ENCODE measurements at places on chromosomes 7 and 10. TPM values are rescaled to one million over a fixed set of nuclear protein-coding genes. Genes with fewer than 3 reads are reported as not detected.

Gene PHKG1
- total RNA-seq = 0.10 TPM

Gene UPK3BL2
- 9.7 TPM for total RNA-seq

Gene CASP2
- total RNA-seq = 19.7 TPM

Gene TFPI2
- total RNA-seq = 152 TPM

Gene PDE6C
- total RNA-seq = not detected

Gene GRID2IP
- not detected for total RNA-seq

Gene NKX1-2
- not detected for total RNA-seq

Gene GRM3
- total RNA-seq = not detected

Gene LRIT2
- total RNA-seq = not detected

- DNase-seq = no peak
Measured at GRCh38 chr7:158596309-158596708, 8.7 kb upstream of the PTPRN2 start.

DNA sequence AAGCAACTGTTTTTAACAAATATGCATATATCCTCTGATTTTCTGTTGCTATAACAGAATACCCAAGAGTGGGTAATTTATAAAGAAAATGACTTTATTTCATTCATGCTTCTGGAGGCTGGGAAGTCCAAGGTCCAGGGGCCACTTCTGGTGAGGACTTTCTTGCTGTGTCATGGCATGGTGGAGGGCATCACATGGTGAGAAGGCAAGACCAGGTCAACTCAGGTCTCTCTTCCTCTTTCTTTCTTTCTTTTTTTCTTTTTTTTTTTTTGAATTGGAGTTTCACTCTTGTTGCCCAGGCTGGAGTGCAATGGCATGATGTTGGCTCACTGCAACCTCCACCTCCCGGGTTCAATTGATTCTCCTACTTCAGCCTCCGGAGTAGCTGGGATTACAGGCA, 303.0 kb upstream of the C7orf33 start:
- DNase-seq = no peak

- DNase-seq = no peak
Measured at GRCh38 chr10:29386342-29386999, 97.6 kb downstream of the LYZL1 start.

- no peak for DNase-seq
Measured at GRCh38 chr10:87598700-87599099, 61.0 kb upstream of the PAPSS2 start.

DNA sequence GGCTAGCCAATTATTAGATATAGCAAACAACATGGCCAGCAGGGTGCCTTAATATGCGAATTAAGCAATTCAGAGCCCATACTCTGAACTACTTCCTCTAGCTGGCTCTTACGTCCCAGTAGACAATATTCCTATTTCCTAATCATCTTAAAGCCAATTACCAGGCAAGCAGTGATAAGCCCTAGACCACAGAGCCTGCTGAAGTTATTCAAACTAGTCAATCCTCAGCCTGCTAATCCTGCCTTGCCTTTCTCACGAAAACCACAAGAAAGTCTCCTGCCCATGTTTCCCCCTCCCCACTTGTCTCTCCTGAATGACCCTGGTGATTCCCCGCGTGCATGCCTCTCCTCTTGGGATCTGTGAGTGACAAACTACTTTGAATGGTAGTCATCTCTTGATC, 86.8 kb upstream of the CACNA2D1 start:
- DNase-seq = no peak

DNA sequence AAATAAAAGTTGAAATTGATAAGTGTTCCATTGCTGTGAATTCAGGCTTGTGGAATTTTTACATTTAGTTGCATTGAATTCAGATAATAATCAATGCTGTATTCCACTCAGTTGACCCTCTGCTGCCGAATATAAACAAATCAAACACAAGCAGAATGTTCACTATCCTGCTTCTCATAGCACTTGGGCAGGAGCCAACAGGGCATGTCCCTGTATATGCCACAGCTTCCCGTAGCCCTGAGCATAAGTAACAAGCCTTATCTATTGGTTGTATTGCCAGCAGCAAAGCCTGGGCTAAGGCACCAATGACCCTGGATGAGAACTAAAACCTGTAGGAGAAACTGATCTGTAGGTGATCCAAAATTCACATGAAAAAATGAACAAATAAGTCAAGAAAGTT, 145.9 kb downstream of the ARHGAP12 start:
- DNase-seq = no peak

GRCh38 chr10:85262992-85263391, 934.6 kb downstream of the CCSER2 start:
- no peak for DNase-seq

DNA sequence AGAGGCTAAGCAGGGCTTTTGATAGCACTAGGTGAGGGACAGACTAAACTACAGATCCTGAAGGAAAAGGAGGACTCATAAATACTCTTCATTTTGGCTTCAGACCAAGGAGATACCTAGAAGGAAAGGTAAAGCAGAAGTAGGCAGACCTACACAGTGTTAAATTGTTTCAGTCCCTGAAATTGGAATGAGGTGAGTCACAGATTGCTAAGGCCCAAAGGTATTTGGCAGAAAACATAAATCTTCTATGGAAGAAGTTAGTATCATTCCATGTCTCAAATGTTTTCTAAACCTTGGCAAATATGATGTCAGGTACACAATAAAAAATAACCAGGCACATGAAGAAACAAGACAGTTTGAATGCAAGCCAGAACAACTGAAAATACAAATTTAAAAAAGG, 30.0 kb downstream of the MTERF1 start:
- DNase-seq = no peak

DNA sequence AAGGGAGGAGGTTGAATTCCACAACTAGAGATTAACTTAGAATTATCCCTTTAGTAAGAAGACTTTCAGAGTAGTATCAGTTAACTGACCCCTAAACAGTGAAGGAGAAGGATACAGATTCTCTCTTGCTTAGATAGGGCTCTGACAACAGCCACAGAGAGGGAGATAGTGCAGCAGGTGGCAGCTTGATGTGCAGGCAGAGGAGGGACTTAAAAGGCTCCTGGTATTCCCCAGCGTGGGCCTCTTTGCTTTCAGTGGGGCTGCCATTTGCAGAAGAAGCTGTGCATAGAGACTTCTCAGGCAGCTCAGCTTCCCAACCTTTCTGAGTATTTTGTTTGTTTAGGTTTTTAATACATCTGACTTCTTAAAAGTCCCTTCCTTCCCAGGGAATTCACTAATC, 16.0 kb downstream of the FZD1 start:
- DNase-seq = no peak

DNA sequence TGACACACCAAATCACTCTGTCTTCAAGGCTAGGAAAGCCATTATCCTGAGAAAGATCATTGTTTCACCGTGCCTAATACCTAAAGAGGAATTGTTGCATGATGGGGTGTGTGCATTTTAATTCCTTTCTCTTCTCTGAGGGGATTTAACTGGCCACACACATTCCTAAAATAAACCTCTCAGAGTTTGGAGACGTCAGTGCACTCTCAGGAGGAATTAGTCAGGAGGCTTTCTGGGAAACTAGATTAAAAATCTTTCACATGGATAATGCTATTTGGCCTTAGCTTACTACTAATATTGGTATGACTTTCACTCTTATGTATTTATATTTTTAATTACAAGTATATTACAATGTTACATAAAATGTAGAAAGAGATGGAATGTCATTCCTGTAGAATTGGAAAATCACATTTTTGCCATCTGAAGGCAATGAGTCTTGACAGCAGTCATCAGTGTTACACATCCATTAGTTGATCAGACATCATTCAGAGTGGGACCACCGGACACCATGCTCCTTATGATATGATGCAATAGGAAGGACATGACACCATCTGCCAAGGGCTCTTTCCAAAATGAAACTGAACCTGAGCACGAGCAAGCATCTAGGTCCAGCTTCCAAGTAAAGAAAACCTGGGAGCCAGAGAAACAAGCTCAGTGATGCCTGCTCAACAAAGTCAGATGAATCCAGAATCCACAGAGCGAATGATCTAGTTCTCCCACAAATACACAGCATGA, 43.1 kb upstream of the TMEM273 start:
- no peak for DNase-seq

GRCh38 chr10:102504179-102504975, 605 bp downstream of the SUFU start:
- DNase-seq = no peak

Measured in glomerular endothelial cell (primary cell).